ENCODE measurements at places on chromosomes 1 and 21.

DNA sequence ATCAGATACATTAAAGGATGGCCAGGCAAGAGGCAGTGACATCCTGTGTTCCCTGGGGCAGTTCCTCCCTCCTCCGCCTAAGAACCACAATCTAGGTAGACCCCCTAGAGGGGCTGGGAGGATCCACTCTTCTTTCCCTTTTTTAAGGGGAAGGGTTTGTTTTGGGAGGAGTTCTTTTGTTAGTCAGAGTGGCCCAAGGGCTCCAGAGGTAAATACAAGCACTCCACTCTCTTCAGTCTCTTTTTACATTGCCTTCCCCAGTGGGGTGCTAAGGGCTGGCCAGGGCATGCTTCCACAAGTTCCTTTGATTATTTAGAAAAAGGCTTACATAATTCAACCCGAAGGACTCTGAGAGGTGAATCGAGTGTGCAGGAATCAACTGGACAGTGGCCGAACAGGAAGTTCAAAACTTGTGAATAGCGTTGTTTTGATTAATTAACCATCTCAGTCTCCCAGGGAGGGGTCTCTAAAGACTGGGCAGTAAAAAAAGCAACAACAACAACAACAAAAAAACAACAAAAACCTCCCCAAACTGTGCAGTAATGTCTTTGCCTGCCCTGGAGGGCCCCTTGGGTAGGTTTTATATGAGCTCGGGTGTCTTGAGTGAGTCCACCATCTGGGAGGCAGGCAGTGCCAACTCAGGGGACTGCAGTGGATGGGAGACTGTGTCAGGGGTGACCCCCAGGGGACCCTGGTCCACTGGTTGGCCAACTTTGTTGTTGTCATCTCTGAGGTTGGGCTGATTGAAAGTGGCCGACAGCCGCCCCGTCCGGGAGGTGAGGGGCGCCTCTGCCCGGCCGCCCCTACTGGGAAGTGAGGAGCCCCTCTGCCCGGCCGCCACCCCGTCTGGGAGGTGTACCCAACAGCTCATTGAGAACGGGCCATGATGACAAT lies 33.2 kb upstream of the ENO1 start:
- peak; percentile 25 for DNase-seq

- no peak for DNase-seq
These were observed 113.8 kb downstream of the CAMTA1 start for GRCh38 chr1:6898974-6899539.

DNA sequence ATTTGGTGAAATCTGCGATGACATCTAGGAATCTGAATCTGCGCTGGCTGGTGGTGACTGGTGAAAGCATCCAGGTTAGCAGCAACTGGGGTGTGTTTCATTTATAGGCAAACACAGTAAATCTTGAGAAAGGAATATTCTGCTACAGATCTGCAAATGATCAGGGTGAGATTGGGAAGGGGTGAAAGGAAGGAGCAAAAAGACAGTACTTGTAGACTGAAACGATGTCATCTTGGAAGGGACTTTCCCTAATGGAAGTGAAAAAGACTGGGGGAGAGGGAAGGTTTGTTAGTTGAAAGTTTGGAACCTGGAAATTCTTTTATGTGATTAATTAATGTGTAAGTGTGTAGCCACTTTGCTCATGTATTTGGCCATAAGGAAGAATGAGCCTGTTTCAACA lies 228.3 kb downstream of the FMN2 start:
- no peak for DNase-seq

- no peak for DNase-seq
These were observed 63.5 kb downstream of the CRB1 start for GRCh38 chr1:197331565-197331964.

- no peak for DNase-seq
These were observed 107.9 kb downstream of the LMO4 start for GRCh38 chr1:87436534-87436933.

DNA sequence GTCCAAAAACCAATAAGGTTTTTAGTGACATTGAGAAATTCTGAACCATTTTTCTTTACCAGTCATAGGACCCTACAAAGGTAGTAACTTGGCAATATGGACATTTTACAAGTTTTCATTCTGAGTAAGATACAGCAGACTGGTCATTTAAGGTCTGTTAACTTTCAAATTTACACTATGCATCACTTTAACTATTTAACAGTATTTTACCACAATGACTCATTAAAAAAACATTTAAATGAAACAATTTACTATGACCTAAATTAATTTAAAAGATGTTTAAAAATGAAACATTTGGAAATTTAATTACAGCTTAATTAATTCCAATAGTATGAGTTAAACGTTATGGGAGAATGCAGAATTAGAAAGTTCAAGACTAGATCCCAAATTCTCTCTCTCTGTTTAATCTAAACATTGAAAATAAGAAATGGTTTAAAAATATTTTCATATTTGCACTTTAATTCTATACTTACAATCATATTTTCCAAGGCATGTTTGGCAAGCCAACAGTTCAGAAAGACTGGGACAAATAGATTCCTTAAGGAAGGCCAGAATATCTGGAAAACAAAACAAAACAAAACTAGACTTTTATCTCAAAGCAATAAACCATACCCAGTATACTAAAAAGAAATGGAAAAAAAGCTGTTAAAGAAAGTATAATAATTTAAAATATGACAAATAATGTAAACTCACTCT lies 140.9 kb downstream of the KCNT2 start:
- DNase-seq: no peak

DNA sequence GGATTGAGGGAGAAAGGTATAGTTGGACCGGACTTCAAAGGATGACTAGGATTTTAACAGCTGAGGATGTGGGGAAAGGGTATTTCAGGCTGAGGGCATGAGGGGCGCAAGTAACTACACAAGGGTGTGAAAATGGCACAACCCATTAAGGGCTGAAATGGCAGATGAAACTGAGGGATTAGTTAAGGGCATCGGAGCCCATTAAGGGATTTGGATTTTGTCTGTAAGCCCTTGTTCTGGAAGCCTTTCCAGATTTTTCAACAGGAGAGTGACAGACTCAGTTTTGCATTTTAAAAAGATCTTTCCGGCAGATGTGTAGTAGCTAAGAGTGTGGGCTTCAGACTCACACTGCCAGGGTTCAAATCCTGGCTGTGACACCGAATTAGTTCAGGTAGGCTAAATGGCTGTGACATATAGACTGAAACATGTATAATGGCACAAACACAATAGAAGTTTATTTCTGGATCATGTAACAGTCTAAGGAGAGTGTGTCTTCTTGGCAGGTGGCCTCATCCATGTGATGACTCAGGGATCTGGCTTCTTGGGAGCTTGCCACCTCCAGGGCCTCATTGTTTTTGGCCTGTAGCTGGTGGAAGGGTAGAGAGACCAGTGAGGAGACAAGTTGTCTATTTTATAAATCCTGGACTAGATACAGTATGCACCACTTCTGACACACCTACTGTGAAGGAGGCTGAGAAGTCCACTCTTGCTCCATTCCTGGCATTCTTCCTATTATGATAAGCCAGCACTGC lies 49.6 kb downstream of the UBE2T start:
- DNase-seq: no peak

- no peak for DNase-seq
These were observed 36.6 kb upstream of the ZFP69B start for GRCh38 chr1:40413527-40414252.

GRCh38 chr1:57118948-57119603 lies 153.3 kb upstream of the C8B start:
- no peak for DNase-seq

- DNase-seq: no peak
These were observed 172.1 kb upstream of the RNPC3 start for GRCh38 chr1:103353391-103353790.

- peak; percentile 58 for DNase-seq
These were observed 98.5 kb downstream of the DISC1 start for GRCh38 chr1:231724876-231725647.

- no peak for DNase-seq
These were observed at the start of gene CD1D for GRCh38 chr1:158180741-158181576. TSS of gene CD1D (plus strand) at chr1:158180895. CDS start at chr1:158181102, 207 bp downstream.

DNA sequence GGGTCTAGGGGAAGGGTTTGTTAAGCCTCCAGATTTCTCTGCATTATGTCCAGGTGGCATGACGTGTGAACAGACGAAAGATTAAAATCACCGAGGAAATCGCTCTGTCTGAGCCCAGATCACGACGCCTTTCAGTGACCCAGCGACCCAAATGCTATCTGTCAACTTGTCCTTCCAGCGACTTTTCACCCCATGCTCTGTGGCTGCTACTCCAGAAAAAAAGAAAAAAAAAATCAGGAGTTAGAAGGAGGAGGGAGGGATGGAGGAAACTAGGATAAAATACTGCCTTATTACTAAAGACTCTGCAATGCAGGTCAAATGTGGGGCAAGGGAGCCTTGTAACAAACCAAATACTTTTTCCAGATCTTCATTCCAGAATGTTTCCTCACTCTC lies 352.0 kb downstream of the NUF2 start:
- no peak for DNase-seq

DNA sequence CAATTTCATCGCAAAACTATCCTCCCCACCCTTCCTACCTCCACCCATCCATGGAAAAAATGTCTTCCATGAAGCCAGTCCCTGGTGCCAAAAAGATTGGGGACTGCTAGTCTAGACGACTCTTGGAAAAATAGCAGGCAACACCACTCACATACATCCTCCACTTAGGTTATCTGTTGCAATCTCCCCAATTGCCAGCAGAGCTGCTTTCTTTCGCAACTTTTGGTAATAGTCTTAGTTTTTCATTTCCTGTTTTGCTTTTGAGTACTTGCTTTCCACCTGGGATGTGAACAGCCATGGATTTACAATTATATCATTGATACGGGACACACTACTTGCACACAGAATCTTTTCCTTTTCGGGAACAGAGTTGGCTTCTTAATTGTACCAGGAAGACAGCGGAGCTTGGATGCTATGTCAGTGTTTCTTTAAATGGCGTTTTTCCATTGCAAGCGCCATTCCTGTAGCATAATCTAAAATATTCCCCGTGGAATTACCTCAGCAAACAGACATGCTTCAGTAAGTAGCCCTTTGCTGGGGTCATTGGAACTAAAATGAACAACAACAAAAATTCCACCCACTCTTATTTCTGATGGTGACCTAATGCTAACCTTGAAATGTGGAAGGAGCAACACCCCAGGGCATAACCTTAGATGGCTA lies 183.3 kb upstream of the ADGRL2 start:
- DNase-seq: no peak

DNA sequence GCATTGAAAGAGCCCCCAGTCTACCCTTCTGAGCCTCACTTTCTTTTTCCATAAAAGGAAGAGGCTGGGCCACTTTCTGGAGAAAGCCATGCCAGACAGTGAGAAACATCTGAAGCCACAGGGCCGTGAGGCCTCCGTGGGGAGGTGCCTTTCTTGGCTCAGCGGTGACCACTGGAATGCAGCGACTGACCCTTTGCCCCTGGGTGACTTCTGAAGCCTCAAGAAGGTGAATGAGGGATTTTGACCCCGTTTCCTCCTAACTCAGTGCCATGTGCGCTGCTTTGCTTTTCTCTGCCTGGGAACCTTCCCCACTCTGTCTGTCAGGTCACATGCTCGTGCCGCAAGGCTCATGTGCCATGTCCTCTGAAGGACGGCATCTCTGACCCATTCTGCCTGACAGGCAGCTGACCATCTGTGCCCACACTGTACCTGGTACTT lies 44.7 kb upstream of the A3GALT2 start:
- no peak for DNase-seq

DNA sequence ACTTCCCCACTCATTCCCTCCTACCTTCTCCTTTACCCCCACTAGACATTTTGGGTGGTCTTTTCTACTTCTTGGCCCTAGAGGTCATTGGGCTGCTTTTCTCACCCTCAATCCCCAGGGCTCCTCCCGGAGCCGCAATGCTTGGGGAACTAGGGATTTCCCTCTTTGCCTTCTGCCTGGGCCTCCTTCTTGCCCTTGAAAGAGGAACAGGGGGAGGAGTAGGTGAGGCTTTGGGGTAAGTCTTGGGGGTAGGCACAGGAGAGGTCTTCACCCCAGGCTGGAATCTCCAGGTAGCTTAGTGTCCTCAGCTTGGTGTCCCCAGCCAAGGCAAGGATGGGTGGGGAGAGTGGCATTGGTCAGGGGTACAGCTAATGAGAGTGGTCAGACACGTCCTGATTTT lies 56.2 kb upstream of the EPS8L3 start:
- DNase-seq: no peak

- no peak for DNase-seq
These were observed 84.4 kb downstream of the NIBAN1 start for GRCh38 chr1:184889902-184890301.

DNA sequence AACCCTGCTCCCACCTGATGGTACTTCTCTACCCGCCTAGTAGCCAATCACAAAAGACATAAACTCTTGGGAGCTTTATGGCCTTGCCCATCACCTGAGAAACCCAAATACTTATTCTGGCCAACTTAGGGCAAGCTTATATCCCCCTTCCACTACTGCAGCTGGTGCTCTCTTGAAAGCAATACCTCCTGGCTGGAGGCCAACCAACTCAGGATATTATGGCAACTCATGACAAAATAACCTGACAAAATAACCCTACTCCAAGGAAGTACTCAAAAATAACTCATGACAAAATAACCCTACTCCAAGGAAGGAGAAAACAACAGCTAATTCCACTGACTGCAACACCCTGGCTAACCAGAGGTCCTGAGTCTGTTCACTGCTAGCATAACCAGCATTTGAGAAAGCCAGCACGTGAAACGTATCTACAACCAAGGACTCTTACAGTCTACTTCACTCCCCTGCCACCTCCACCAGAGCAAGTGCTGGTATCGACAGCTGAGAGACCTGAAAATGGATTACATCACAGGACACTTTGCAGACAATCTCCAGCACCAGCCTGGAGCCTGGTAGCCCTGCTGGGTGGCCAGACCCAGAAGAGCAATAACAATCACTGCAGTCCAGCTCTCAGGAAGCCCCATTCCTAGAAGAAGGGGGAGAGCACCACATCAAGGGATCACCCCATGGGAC lies 179.9 kb downstream of the COL24A1 start:
- DNase-seq: no peak

- no peak for DNase-seq
These were observed 6.4 kb downstream of the C1orf116 start for GRCh38 chr1:207026104-207026534.
